ENCODE measurements at places on chromosomes 3 and 15.

- no peak for DNase-seq
These were observed 22.7 kb upstream of the TMEM41A start for GRCh38 chr3:185521349-185522138.

DNA sequence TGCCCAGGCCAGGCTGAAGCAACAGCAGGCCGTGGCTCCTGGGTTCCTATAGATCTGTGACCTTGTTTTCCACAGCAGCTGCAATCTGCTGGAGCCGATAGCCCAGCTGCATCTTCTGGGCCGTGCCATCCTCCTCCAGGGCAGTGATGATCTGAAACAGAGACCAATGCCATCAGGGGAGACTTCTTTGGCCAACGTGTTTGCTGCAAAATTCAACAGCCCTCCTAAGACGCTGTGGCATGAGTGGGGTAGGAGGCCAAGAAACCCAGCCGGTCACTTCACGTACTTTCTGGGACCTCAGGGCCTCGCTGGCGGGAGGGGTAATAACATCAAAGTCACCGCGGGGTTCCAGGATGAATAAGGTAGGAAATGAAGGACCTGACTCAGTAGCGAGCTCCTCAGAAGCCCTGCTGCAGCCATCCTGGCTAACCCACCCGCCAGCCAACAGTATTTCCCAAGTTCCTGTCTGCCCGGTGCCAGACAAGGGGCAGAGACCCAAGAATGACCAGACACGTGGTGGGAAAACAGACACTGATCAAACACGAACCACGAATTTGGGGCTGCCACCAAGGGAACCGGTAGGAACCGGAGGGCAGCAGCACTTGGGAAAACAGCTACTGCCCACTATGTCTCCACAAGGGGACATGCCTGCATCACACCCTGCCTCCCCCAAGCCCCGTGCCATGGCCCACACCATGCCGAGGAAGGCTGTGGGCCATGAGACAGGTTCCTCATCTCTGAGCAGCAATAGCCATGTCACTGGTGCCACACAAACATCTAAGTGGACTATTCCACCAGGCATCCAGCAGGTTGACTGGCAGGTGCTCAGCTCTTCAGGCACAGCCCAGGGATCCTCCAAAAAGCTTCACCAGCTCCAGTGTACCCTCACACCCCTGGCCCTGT lies 25.2 kb downstream of the PLXNB1 start:
- no peak for DNase-seq

GRCh38 chr3:60448696-60449095 lies 802.6 kb downstream of the FHIT start:
- no peak for DNase-seq

DNA sequence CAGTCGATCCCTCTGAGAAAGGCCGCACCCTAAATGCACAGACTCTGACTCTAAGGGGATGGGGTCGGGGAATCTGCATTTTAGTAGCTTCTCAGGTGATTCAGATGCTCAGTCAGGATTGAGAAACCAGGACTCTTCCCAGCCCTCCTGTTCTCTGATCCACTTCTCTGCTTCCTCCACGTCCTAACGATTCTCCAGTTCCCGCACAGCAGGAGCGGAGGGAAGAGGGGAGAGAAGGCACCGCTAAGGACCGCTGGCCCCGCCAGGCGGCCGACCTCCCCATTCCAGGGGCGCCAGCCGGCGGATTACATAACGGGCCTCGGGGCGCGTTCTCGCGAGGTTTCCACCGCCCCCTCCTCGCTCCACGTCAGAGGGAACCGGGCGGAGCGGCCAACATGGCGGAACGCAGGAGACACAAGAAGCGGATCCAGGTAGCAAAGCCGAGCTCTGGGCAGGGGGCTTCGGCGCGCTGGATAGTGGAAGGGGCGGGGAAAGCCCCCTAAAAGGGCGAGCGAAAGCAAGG lies at the start of gene SEC62:
TSS of gene SEC62 (plus strand) at position 380 of the 523 bp plus-strand sequence. CDS start at position 396, 16 bp downstream.
- peak; percentile 63 for DNase-seq

- no peak for DNase-seq
These were observed 49.7 kb upstream of the GPD1L start for GRCh38 chr3:32056559-32057290.

DNA sequence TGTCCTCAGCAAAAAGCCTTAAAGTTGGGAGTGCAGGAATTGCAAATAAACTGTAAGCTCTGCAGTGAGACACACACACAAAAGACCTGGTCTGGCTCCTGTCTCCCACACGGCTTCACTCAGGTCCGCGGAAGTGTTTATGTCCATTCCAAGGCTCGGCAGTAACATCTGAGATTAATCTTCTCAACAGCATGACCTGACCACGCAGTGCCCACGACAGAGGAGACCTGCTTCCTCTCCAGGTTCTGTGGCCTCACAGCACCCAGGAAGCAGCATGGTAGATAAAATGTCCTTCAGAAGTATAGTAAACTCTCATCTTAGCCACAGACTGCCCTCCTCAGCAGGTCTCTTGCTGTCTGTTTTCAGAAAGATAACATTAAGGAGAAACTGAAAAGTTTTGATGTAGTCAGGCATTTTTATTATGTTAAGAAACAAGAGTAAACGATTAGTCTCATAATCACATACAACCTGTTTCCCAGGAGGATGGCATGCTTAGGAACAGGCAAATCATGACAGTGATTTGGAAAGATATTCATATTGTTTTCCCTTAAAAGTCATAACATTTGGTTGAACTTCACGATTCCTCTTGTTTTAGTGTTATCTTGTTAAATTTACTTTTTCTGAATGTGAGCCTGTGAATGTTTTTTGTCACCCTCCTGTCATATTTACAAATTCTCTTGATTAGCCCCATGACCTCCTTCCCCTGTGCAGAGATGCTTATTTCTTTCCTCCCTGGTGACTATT lies 34.6 kb downstream of the CD200R1L start:
- DNase-seq: no peak
